ENCODE measurements at places on chromosomes 4 and X. TPM values are rescaled to one million over a fixed set of nuclear protein-coding genes. Genes with fewer than 3 reads are reported as not detected.

GRCh38 chr4:139768366-139768765, 102.7 kb downstream of the MGST2 start:
- no peak for DNase-seq

DNA sequence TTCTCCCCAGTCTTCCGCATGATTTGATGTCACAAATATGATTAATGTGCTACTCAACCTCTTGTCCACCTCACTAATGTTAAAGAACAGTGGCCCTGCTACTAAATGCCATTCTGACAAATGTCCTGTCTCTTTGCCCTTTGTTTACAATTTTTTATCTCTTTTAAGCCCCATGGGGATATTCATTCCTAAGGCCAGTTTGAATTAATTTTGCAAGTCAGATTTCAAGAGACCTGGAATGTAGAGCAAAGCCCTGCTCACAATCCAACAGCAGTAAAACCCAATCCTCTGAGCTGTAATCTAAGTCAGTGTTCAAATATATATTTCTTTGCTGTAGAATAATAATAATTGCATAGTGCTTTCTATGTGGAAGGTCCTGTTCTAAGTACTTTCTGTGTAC, 81.2 kb downstream of the LDB2 start:
- no peak for DNase-seq

Gene ADH1C
- total RNA-seq: 1.4 TPM

Gene SMIM10L2A
- 0.33 TPM for total RNA-seq

Gene EXOC1L
- total RNA-seq: not detected
